NCI-H526 (cell line): ENCODE measurements at places on chromosomes 12 and 14.

DNA sequence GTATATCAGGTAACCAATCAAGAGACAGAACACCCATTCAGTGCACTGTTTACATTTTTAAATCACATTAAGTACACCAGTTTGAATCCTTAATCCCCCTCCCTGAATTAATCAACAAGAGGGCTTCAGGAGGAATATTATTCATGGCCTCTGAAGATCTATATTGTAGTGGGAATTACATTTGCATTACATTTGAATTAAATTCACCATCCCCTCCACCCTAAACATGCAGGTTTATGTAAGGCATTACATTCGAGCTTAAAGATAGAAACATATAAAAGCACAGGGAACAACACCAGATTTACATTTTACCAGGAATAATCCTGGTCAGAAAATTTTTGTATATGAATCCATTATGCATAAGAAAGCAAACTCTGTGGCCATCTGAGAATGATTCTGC, 197.8 kb upstream of the KITLG start:
- peak; percentile 60 for DNase-seq

- DNase-seq: no peak
These were observed 5.7 kb downstream of the HOXC12 start for GRCh38 chr12:53960187-53961024.

- DNase-seq: peak; percentile 59
These were observed 8.9 kb downstream of the STX2 start for GRCh38 chr12:130830246-130830551.

GRCh38 chr12:57455374-57456144, 452 bp downstream of the INHBE start:
- no peak for DNase-seq

- DNase-seq: no peak
These were observed 33.7 kb upstream of the PYGL start for GRCh38 chr14:50977863-50978528.

- no peak for DNase-seq
These were observed 19.7 kb upstream of the NR1H4 start for GRCh38 chr12:100453951-100454350.

DNA sequence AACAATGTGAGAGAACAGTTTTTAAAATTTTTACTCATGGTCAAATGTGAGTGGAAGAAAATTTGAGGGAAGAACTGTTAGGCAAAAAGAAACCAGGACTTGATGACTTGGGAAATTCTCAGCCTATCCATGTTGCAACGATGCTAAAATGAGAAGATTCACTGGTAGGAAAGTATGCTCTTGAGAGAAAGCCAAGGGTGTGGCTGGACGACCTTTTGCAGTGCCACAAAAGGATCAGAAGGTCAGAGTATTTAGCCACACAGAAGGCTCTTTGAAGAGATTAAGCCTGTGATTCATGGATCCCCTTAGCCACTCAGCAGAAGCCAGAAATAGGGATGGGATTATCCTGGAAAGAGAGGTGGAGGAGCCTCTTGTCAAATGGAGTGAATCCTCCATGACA, 336.8 kb downstream of the LRIG3 start:
- no peak for DNase-seq

DNA sequence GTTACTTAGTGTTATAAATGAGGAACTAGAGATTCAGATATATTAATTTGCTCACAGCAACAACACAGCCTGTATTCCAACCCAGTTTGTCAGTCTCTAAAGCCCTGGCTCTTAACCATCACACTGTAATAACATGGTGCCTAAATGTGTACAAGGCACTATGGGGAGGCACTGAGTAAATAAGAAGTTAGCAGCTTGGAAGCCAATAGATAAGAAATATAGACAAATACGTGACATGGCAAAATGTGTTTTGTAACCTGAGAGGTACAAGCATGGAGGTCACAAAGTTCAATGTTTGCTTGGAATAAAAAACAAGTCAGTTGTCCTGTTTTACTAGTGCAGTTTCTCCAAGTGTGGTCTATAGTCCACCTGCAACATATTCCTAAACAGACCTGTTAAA, 16.3 kb upstream of the SLCO1A2 start:
- no peak for DNase-seq

GRCh38 chr12:74945771-74946198, 263.9 kb downstream of the KCNC2 start:
- DNase-seq: no peak

DNA sequence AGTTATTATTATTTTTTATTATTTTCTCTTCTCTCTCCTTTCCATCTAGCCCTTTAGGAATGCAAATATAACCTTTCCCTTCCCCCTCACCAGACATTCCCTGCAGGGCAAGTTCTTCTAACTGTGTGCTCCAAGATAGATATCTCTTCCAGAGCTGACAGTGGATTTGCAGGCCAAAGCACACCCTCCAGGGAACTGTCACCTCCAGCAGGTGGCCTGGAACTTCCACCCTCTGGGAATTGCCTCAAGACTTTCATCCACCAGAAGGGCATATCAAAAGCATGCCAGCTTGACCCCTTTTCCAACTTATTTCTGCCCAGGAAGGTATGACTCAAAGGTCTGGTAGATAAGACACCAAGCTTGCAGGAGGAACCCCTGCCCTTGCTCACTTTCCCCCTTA, 13.6 kb upstream of the KCNA5 start:
- DNase-seq: no peak

- no peak for DNase-seq
These were observed 133.4 kb downstream of the KCNA5 start for GRCh38 chr12:5177096-5177495.

DNA sequence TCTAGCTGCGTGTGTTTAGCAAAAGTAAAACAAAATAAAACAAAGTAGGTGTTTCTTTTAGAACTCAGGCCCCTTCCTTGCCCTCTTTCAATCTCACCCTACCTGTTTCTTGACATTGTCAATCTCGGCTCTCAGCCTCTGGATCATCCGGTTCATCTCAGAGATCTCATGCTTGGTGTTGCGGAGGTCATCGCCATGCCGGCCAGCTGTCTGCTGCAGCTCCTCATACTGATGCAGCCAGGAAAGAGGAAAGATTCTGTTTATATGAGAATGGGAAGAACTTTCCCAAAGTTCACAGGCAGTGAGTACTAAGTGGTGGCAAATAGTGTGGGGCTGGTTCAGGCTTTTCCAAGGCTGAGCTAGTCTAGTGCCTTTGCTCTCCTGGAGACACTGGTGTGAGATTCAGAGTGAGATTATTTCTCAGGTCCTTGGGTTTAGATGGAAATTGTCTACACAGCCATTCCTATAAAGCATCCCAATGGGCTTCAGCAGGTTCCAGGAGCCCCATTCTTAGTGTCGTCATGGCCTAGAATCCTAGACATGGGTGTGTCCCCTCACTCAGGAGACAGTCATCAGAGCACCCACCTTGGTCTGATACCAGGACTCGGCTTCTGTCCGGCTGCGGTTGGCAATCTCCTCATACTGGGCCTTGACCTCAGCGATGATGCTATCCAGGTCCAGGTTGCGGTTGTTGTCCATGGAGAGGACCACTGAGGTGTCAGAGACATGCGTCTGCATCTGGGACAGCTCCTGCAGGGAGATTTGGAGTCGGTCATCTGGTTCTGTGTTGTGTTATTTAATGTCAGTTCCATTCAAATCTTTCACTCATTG, 3.0 kb downstream of the KRT5 start:
- DNase-seq: no peak

GRCh38 chr12:62744551-62744950, 190.4 kb downstream of the PPM1H start:
- DNase-seq: no peak

GRCh38 chr12:65082406-65082805, 38.7 kb downstream of the WIF1 start:
- no peak for DNase-seq

DNA sequence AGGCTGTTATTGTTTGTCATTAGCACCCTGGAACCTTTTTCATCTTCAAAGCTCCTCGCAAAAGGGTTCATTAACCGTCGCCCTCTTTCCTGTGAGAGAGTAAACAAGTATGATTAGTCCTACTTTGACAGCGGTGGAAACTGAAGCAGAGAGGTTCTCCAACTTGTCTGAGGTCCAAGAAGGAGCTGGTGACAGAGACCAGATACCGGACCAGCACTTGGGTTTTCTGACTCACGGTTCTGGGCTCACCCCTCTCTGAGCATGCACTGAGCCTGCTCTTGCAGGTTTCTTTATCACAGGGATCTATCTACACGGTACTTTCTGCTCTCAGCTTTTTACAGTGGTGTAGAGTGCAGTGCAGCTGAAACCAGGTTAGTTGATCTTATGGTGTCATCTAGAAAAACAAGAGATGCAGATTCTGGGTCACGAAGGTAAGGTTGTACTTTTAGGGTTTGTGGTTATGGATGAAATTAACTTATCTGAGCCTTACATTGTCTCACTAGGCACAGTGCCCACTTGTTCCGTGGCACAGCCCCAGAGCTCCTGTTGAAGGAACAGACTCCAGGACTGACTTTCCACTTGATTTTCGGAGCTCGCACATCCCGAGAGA, 62.1 kb downstream of the PPP2R5C start:
- no peak for DNase-seq

DNA sequence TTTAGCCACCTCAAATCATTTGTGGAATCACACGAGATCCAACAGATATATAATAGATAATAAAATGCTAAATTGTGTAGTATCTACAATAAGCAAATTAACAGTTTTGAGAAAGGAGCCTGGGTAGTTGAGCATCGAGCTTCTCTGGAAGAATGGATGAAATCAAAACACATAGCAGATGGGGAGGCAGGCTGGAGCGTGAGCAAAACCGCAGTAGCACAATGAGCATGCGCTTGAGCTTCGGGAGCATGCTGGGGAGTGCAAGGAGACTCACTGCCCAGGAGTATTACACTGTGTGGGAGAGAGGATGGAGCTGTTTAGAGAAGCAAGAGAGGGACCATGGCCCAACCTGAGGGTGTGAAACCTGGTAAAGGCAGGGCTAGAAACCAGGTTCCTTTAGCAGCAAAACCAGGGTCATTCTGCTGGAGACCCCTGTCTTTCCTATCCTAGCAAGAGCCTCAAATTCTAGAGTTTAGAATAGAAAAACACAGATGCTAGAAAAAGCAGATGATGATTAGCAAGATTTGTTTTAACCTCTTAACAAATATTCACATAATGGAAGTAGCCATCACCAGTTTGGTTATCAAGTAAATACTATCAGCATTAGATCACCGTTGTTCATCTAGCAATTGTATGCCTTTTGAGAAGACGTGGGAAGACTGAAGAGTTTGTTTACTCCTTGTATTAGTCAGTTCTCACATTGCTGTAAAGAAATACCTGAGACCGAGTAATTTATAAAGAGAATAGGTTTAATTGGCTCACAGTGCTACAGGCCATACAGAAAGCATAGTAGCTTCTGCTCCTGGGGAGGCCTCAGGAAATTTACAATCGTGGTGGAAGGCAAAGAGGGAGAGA, 484.8 kb downstream of the EGLN3 start:
- no peak for DNase-seq

DNA sequence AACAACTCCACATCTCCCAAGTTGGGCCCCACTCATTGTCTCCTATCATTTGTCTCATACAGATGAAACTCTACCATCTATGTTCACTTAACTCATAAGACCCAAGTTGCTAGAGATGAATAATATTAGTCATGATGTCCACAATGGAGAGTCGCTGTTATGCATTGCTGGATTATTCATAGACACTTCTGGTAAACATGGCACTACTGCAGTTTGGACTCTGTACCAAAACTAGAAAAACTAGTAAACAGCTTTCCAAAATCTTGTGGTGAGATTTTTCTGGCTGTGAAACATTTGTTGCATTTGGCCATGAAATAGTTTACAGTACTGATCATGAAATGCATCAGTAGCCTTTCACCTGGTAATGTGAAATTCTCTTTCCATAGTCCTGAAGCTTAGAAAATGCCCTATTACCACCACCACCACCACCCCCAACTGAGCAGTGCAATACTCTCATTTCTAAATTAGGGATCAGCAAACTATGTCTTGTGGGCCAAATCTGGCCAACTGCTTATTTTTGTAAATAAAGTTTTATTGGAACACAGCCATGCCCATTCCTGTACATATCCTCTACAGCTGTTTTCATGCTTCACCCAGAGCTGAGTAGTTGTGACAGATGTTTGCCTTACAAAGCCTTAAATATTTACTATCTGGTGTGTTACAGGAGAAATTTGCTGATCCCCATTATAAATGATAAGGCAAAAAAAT, 236.5 kb downstream of the DPF3 start:
- no peak for DNase-seq

DNA sequence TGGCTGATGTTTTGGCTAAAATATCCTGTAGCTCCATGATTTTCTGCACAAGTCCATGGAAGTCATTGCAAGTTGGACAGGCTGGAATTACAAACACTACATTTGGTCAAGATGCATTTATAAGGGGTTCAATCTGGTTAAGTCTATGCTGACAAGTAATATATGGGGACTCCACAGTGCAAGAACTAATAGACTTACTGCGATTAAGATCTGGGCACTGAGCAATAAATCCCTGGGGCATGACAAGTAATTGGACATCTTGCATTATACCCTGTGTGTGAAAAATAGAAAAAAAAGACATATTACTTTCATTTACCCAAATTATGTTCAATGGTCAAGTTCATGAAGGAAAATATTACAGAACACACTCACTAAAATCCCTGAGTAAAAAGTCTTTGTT, 99.1 kb downstream of the NELL2 start:
- DNase-seq: no peak

GRCh38 chr12:93467351-93468007, at the start of gene MRPL42:
TSS of gene MRPL42 (plus strand) at chr12:93467514. CDS start at chr12:93469286, 1,772 bp downstream.
- peak; percentile 93 for DNase-seq
